ENCODE measurements at places on chromosomes 1 and 21. TPM values are rescaled to one million over a fixed set of nuclear protein-coding genes. Genes with fewer than 3 reads are reported as not detected.

DNA sequence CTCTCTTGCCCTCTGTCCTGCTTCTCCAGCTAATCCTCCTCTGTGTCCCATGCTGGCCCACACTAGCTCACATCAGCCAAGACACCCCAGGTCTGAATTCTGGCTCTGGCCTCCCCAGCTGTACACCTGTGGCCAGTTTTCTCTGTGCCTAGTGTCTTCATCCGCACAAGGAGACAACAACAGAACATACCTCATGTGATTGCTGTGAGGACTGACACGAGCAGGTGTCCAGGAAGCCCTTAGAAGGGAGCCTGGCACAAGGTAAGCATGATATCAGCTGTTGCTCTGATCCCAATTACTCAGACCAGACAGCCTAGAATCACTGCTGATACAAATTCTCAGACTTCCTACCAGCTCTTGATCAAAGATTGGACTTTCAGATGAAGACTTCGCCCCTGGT is 71.2 kb upstream of the GJB5 start:
- peaks cover 22% of the 10 kb centered on the region for H3K4me1 ChIP-seq
- DNase-seq, result no peak
- H3K36me3 ChIP-seq, result peaks cover 1% of the 10 kb centered on the region
- H3K4me3 ChIP-seq, result no peak overlapping the region

GRCh38 chr1:156073740-156074139 is 8.5 kb downstream of the MEX3A start:
- H3K27ac ChIP-seq, result peak overlapping the region; percentile 94
- peaks cover 46% of the 10 kb centered on the region for H3K4me1 ChIP-seq
- H3K4me3 ChIP-seq, result no peak overlapping the region
- no peaks in the 10 kb centered on the region for H3K27me3 ChIP-seq

DNA sequence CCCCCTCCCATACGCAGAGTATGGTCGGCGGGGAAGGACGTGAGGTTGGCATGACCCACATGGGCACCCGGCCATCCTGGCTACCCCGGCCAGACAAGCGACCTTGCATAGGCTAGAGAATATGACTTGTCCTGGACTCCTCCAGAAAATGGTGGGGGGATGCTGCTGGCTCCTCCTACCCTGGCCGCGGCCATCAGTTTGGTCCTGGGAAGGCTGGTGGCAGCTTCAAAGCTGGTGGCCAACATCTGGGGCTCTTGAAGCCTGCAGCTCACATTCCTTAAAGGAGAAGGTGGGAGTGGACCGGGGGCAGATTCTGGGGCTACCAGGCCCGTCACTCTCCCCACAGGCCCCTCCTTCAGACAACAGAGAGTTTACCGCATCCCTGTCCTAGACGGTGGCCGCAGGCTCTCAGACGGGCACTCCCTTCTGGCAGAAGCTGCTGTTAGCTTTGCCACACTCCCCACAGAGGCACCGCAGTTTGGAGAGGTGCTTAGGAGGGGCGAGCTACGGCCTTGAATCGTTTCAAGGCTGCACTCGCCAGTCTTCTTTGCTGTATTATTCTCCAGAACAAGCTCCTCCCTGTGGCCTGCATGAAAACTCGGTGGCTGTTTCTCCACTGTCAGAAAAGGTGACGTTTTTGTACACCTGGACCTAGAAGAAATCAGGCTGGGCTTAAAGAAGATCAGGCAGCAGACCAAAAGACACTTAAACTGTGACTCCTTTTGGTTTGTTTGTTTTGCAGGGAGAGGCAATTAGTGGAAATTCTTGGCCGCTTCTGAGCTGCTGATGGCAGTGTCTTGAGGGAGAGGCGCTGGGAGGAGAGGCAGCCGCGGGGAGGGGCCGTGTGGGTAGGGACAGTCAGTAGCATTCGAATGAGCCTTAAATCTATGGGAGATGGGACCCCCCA is 68.0 kb downstream of the RUNX3 start:
- H3K4me1 ChIP-seq, result peaks cover 22% of the 10 kb centered on the region
- H3K4me3 ChIP-seq, result no peak overlapping the region
- peak overlapping the region; percentile 50 for H3K27ac ChIP-seq
- H3K27me3 ChIP-seq, result peaks cover 4% of the 10 kb centered on the region
- no peak for DNase-seq

DNA sequence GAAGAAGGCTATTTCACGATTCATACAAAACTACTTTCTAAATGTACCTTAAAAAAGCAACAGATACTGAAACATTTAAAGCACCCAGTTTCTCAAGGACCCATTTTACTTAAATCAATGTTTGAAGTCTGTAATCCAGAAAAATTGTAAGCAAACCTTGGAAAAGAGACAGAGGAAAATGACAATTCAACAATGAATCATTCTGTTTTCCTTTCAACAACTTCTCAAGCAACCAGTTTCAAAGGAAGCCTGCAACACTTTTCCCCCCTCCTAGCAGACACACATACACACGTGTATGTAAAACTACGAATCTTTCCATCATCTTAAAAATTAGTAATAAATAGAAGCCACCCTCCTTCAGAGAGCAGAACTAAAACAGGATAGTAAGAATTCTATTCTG is 1.2 kb downstream of the RERE start:
- no peaks in the 10 kb centered on the region for H3K27me3 ChIP-seq
- peaks cover 44% of the 10 kb centered on the region for H3K4me1 ChIP-seq
- H3K36me3 ChIP-seq, result no peaks in the 10 kb centered on the region
- DNase-seq, result no peak
- H3K27ac ChIP-seq, result peak overlapping the region; percentile 96

- no peaks in the 10 kb centered on the region for H3K36me3 ChIP-seq
- no peaks in the 10 kb centered on the region for H3K4me1 ChIP-seq
- no peak overlapping the region for H3K4me3 ChIP-seq
- H3K27ac ChIP-seq, result no peak overlapping the region
Observed at GRCh38 chr1:100868364-100868995, 26.2 kb downstream of the EXTL2 start.

Gene TSPAN2
- total RNA-seq, result 27.2 TPM

Gene DRAXIN
- 3.2 TPM for total RNA-seq

Data from progenitor cell of endocrine pancreas (in vitro differentiated cells).